Stimulated activated CD4-positive, alpha-beta T cell treated with anti-CD3 and anti-CD28 coated beads, Interleukin-2, amount 100 ng/mL, for 48 hours (primary cell): ENCODE measurements at places on chromosomes 5 and 9.

DNA sequence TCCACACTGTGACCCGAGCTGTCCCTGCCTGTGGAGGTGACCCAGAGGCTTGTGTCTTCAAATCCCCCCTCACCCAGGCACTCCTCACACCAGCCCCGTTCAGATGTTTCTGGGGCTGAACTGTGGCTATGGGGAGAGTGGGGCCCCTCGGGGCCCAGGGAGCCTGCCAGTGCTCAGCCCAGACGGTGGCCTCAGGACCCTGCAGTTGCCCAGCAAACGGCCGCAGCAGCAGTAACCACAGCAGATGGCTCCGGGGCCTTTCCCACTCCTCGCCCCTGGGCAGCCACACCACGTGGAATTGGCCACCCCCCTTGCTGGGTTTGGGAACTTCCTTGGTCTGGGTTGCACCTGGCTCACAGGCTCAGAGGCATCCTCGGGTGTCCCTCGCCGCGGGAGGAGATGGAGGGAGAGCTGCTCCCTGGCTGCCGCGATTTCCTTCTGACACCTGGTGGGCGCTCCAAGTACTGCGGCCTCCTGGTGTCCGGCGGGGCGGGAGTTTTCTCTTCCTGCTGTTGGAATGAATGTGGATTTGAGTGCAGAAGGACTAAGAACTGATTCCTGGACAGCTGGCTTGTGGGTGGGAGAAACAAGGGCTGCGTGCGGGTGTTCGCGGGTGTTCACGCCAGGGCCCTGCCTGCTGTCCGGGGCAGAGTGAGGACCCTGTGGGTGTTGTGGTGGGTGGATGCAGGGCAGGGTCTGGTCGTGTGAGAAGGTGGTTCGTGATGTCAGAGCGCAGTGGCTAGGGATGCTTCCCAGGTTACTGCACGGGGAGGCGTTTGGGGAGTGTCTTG lies 97.5 kb downstream of the COL5A1 start:
- DNase-seq, result peak; percentile 44

GRCh38 chr5:59123595-59124561 lies 541.0 kb downstream of the RAB3C start:
- DNase-seq, result no peak

- DNase-seq, result no peak
These were observed 10.3 kb upstream of the RGMB start for GRCh38 chr5:98763001-98763630.

GRCh38 chr9:93580654-93581380 lies 4.4 kb downstream of the PHF2 start:
- DNase-seq, result no peak

DNA sequence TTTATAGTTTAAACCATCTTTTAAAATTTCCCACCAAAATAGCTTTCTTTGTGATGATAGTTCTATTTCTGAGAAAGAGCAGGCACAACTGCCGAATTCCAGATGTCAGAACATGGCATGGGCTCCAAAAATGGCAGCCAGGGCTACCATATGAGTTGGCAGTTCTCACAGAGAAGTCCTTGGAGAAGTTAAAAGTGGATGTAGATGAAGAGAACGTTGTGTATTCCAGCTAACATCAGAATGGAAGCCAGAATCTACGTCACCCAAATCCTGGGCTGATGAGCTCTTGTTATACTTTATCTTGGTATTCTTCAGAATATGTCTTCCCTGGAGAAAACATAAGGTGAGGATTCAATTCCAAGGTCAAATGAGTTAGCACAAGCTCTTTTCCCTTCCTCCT lies 66.9 kb upstream of the BASP1 start:
- DNase-seq, result no peak

- no peak for DNase-seq
These were observed 91.5 kb downstream of the APBA1 start for GRCh38 chr9:69580582-69581214.

DNA sequence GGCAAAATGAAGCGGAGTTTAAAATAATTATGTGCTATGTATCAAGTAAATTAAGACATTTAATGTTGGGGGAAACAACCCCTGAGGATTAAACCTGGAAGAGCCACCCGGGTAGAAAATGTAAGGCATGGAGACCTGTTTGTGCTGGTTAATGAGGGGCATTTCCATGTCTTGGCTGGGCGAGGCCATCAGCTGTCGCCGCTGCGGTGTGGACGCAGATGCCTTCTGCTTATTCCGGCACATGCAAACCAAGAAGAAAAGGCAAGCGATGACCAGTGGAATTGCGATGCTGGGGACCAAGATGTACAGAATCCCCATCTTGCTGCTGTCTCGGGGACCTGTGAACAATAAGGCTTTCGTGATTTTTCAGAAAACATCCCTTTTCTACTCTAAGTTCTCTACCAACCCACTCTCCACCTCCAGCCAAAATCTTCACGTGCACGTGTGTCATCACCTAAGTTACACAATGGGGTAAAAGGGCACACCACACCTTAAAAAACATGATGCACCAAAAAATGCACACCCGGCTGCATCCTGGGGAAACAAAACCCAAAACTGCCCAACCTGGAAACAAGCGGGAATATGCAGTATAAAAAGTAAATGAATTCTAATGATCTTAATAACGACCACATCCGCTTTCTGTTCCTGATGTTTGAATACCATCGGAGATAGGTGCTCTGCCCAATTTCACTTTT lies 223.5 kb downstream of the ROR2 start:
- no peak for DNase-seq

GRCh38 chr5:178288401-178289368 lies 56.1 kb upstream of the PHYKPL start:
- no peak for DNase-seq

DNA sequence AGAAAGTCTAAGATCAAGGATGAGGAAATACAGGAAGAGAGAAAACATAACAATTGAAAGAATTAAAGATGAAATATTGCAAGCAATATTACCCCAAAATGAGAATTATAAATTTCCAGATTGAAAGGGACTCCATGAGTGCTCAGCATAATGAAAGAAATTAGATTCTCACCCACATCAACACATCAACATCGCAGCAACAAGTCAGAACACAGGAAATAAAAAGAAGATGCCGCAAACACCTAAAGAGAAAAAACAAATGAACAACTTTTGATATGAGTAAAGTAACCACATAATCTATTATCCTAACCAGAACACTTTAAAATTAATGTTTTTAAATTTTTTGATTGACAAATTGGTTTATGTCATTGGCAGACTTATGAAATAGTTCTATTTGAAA lies 318.3 kb upstream of the PTGER4 start:
- no peak for DNase-seq

GRCh38 chr9:38066914-38067858 lies 1.8 kb downstream of the SHB start:
- peak; percentile 7 for DNase-seq

DNA sequence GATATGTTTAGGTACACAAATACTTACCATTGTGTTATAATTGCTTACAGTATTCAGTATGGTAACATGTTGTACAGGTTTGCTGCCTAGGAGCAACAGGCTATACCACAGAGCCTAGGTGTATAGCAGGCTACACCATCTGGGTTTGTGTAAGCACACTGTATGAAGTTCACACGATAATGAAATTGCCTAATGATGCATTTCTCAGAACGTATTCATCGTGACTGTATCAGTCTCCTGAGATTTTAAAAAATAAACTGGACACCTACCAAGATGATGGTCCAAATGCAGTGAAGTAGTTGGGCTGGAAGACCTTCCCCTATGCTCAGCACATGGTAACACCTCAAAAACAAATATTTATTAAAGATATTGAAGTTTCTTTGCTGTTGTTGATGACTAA lies 103.3 kb upstream of the NFIB start:
- no peak for DNase-seq

GRCh38 chr5:34734326-34734725 lies 78.2 kb downstream of the RAI14 start:
- DNase-seq, result no peak

DNA sequence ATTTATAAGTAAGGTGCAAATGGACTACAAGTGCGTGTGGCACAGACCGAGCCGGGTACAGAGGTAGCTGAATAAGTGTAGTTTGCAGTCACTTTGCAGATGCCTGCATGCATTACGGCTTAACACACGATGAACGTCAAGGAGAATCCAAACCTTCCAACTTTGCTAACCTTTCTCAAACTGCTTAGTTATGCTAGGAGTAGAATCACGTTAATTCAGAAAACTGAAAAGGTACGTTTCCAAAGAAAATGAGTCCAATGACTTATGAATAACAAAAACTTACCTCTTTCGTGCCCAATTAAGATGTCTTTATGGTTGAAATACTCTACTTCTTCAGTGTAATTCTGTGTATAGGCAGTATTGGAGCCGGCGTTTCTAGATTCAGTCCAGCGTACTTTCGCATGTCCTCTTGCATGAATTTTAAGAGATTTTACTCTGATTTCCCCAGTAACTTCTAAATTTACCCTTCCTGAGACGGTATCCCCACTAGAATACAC lies 539 bp downstream of the ARRDC3 start:
- peak; percentile 18 for DNase-seq

DNA sequence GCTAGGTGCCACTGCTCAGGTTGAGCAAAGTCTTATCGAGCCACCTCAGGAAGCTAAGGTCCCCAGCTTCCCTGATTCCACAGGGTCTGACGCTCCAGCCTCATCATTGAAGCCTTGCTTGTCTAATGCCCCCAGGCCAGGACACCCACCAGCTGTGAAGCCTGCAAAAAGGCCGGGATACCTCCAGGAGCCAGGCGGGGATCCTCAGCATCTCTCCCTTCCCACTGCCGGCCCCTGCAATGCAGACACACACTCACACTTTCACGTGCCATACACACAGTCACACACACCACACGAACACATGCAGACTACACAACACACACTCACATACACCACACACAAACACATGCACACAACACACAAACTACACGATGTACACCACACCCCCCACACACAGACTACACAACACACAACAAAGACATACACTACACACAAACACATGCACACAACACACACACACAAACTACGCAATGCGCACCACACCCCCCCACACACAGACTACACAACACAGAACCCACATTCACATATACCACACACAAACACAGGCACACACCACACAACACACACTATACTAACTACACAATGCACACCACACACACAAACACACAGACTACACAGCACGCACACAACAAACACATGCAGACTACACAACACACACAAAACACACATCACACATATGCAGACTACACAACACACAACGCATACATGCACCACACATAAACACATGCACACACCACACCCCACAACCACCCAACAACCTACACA lies 17.8 kb upstream of the S1PR3 start:
- no peak for DNase-seq

GRCh38 chr5:82341325-82341724 lies 63.2 kb upstream of the RPS23 start:
- DNase-seq, result no peak

DNA sequence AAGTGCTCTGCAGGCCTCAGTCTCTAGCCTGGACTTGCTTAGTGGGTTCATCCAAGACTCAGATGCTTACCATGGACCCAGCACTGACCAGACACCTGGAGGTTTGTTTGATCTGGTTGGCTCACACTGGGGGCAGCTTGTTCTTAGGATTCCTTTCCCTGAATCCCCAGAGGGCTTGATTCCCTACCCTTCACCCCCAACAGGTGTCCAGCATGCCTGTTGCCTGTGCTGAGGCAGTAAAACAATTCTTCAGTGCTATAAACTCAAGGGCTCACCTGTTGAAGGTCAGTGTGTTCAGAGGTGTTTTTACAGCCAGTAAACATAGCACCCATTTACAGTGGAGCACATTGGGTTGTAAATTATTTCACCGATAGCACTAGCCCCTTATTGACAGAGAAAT lies 123.8 kb upstream of the KLF4 start:
- DNase-seq, result no peak

GRCh38 chr9:80792726-80793125 lies 896.6 kb downstream of the TLE1 start:
- DNase-seq, result no peak

GRCh38 chr9:101480386-101480785 lies 44.8 kb upstream of the ALDOB start:
- no peak for DNase-seq

GRCh38 chr9:76366275-76366674 lies 28.0 kb downstream of the RFK start:
- DNase-seq, result no peak

DNA sequence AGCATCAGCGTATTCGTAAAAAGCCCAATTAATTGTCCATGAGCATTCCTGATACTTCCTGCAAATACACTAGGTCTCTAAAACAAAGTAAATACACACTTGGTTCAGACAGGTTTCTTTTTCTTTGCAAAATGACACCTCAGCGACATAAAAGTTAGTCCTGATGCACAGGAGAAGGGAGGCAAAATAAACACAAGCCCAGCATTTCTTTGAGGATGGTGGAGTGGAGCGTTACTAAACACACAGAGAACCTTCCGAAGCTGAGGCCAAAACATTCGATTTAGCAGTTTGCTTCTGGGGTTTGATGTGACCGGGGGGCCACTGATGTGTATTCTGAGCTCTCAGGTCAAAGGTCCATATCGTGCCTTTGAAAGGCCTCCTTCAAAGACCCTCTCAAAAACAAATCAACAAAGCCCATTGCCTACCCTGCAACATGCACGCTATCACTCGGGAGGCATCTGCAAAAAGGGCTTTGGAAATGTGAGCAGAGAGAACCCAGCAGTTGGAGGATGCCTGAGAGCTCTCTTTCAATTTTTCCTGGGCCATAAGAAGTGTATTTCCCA lies 268.4 kb upstream of the PANK3 start:
- no peak for DNase-seq

GRCh38 chr5:150993826-150994412 lies 26.5 kb upstream of the GPX3 start:
- no peak for DNase-seq

DNA sequence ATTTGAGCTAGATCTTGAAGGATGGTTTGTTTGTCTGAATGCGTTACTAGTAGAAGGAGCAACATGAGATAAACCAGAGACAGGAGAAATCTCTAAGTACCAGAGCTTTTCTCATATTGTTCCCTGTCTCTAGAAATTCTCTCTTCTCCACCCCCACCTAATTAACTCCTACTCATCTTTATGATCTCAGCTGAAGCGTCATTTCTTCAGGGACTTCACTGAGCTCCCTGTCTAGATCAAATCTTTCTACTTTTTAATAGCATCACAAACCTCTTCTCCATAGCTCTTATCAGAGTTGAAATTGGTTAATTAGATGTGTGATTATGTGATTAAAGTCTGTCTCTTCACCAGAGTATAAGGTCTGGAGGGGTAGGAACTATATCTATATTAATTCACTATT lies 226.2 kb downstream of the PAPPA start:
- no peak for DNase-seq

DNA sequence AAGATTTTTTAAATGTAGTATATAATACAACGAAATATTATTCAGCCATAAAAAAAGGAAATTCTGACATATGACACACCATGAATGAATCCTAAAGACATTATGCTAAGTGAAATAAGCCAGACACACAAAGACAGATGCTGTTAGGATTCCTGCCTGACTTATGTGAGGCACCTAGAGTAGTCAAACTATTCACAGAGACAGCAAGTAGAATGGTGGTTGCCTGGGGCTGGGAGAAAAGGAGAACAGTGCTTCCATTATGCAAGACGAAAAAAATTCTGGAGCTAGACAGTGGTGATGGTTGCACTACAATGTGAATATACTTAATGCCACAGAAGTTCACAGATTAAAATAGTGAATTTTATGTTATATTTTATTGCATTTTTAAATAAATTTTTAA lies 66.8 kb downstream of the SPOCK1 start:
- no peak for DNase-seq
